ENCODE measurements at places on chromosomes 6 and 20.

- no peak for DNase-seq
Measured at GRCh38 chr6:169513478-169514193, 188.2 kb downstream of the WDR27 start.

- DNase-seq, result no peak
Measured at GRCh38 chr6:142843361-142843760, 101.6 kb downstream of the HIVEP2 start.

- DNase-seq, result peak; percentile 61
Measured at GRCh38 chr20:23245553-23246181, 104.9 kb upstream of the NXT1 start.

GRCh38 chr6:104540743-104541142 is 319.0 kb downstream of the HACE1 start:
- no peak for DNase-seq

DNA sequence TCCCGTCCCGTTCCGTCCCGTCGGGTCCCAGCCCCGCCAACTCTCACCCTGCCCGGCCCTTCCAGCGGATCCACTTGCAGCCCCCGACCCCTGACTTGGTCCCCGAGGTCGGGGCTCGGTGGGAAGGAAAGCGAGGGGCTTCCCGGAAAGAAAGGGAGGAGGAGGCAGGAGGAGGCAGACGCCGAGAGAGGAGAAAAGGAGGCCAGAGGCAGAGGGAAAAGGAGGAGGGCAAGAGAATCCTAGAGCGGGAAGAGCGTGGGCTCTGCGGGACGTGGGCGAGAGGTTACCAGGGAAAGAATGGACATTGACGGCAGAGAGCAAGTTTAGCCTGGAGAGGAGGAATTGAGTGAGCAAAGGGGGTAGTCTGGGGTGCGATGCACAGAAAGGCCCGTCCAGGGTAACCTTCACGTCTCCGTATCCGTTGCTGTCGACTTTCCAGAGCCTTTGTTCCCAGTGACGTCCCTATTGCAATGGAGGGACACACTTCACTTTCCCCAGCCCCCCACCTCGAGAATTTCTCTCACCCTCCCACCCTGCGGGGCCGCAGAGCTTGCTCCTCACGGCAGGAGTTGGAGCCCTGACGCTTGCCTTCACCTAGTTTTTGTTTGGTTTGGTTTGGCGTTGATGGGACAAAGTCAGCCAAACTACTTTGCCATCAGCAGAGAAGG is 477 bp upstream of the MOXD1 start:
- DNase-seq, result peak; percentile 69

GRCh38 chr6:26115226-26115625 is 28.0 kb downstream of the HFE start:
- no peak for DNase-seq

- DNase-seq, result no peak
Measured at GRCh38 chr6:20723236-20723635, 189.0 kb downstream of the CDKAL1 start.

GRCh38 chr6:164122109-164122508 is 707.6 kb downstream of the QKI start:
- no peak for DNase-seq

- peak; percentile 65 for DNase-seq
Measured at GRCh38 chr20:36836591-36837269, 39.2 kb upstream of the TLDC2 start.
